ENCODE measurements at places on chromosomes 1 and 21.

DNA sequence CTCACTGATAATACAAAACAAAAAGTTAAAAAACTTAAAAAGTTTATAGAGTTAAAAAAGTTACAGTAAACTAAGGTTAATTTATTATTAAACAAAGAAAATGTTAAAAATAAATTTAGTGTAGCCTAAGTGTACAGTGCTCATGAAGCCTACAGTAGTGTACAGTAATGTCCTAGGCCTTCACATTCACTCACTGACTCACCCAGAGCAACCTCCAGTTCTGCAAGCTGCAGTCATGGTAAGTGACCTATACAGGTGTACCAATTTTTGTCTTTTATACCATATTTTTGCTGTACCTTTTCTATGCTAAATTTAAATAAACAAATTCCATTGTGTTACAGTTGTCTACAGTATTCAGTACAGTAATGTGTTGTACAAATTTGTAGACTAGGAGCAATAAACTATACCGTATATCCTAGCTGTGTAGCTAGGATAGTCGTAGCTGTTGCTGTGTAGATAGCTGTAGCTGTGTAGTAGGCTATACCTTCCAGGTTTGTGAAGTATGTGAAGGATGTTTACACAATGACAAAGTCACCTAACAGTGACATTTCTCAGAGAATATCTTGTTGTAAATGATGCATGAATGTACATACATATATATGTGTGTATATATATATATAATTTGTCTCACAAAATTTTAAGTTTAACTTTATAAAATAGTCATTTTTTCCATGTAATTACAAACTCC, 140.2 kb downstream of the TGFB2 start:
- no peak for DNase-seq

- DNase-seq, result no peak
Measured at GRCh38 chr1:93614986-93615581, 66.6 kb downstream of the BCAR3 start.

DNA sequence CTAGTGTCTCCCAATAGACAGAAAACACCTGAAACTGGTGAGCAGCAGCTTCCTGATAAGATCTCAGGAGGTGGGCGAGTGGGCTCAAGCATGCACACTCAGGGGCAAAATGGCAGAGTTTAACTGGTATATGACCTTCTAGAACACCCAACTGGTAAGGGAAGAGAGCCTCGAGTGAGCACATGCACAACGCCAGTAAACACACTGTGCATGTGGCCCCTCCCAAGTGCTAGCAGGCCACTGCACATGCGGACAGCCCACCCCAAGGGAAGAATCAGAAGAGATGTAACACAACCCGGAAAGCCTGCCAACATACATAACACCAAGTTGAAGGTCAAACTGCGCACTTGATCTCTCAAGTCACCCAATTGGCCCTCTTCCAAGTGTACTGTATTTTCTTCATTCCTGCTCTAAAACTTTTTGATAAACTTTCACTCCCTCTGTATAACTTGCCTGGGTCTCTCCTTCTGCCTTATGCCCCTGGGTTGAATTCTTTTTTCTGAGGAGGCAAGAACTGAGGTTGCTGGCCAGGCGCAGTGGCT, 138.2 kb downstream of the GLUL start:
- DNase-seq, result no peak

DNA sequence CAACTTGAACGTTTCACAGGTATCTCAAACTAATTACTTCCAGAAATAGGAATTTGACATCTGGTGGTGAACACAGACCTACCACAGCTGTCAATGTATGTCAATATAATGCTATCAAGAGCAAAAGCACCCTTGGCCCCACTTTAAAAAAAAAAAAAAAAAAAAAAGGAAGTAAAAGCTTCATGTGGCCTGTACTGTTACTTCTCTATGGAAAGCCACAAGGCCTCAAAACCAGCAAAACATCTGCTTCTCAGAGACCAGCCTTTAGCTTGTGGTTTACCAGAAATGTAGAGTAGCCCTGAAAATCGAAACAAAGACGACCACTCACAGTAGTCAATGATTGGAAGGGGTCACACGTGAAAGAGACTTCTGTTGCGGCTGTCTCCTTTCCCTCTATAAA, 109.6 kb downstream of the SLC45A1 start:
- no peak for DNase-seq

GRCh38 chr1:57901208-57901919, 477.5 kb upstream of the DAB1 start:
- DNase-seq, result no peak

- no peak for DNase-seq
Measured at GRCh38 chr1:36067871-36068270, 16.0 kb upstream of the TEKT2 start.

DNA sequence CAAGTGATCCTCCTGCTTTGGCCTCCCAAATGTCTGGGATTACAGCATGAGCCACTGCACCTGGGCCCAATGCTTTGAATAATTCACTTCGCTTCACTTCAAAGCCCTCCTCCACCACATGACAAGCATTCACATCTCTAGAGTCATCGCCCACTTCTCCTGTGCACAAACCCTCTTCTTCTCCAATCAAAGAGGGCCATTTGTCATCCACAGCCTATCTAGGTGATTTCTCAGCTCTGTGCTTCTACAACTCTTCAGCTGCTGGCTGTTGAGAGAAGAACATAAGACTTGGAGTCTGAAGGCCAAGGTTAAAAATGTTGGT, 20.1 kb upstream of the PSMB2 start:
- DNase-seq, result no peak

- DNase-seq, result no peak
Measured at GRCh38 chr21:35578831-35579471, 481.4 kb downstream of the SETD4 start.

DNA sequence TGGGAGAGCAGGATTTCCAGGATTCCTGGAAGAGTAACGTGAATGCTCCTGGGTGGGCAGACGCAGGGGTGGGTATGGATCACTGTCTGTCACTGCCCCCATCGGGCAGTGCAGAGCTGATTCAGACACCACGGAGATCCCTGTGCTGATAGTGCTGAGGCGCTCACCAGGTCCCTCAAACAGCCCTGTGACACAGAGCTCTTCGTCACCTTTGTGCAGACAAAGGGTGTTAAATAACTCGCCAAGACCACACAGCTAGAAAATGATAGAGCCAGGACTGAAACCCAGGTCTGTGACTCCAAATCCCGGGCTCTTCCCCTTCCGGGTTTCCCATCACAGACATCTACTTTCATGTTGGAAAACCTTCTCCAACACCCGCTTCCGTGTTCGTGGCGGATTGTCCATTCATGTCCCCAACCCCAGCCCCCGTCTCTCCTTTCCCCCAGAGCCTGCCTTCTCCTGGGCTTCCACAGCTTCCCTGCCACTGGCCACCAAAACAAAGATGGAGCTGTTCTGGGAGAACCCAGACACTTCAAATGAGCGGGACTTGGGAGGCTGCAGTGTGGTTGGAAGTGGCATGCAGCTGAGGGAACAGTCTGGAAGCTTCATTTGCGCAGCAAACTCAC, 2.6 kb downstream of the EFHD2 start:
- no peak for DNase-seq

DNA sequence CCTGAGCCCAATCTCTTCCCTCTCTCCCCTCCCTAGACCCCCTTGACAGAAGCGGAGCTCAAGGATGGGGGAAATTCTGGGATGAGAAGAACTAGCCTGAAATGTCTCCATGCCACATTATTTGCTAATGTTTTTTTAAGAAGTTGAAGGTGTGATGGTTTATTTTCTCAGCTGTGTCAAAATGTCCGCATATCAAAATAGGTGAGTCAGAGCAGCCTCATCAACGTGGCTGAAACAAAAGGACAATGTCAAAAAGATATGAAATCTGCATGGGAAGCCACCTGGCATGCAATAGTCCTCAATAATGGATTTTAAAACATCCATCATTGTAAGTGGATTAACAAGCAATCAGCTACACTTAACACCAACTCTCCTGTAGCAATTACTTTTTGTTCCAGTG, 101.4 kb downstream of the BEND5 start:
- DNase-seq, result no peak

DNA sequence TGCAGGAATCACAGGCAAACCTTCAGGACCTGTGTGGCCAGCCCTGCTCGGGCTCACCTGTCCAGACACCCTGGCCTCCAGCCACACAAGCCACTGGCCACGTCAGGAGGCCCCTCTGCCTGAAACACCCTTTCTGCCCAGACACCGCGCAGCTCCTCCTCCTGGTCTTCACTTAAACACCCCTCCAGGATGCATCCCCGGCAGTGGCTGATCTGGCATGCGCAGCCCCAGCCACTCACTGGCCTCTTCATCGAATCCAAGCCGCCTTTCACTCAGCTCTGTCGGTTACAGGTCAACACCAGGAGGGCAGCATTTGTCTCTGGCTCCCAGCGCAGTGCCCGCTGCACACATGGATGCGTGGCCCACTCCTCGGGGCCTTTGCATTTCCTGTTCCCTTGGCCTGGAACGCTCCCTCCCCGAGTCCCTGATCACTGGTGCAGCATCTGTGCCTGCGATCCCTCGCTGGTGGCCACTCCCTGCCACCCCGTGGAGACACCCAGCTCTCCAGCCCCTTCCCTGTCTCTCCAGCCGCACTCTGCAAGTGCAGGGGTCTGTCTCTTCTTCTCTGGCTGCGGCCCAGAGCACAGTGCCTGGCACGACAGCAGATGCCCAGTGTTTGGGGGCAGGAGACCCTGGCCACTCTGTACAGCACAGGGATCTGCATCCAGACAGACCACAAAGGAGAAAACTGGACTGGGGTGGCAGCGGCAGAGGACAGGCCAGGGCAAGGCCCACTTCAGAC, 9.4 kb downstream of the TPRG1L start:
- DNase-seq, result no peak

DNA sequence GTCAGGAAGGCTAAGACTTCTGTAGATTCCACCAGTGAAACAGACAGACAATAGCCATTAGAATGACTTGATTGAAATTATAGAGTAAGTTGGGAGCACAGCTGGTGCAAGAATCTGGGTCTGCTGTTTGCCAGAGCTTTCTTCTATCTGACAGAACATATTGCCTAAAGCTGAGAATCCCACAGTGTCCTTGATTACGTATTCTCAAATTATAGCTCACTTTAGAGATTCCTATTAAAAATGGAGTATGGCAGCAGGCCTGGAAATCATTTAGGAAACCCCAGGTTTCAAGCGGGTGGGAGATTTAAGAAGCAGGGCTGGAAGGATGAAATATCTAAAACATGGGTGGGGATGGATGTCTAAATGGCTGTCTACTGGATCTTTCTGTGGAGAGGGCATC, 639.7 kb upstream of the CXADR start:
- DNase-seq, result no peak

DNA sequence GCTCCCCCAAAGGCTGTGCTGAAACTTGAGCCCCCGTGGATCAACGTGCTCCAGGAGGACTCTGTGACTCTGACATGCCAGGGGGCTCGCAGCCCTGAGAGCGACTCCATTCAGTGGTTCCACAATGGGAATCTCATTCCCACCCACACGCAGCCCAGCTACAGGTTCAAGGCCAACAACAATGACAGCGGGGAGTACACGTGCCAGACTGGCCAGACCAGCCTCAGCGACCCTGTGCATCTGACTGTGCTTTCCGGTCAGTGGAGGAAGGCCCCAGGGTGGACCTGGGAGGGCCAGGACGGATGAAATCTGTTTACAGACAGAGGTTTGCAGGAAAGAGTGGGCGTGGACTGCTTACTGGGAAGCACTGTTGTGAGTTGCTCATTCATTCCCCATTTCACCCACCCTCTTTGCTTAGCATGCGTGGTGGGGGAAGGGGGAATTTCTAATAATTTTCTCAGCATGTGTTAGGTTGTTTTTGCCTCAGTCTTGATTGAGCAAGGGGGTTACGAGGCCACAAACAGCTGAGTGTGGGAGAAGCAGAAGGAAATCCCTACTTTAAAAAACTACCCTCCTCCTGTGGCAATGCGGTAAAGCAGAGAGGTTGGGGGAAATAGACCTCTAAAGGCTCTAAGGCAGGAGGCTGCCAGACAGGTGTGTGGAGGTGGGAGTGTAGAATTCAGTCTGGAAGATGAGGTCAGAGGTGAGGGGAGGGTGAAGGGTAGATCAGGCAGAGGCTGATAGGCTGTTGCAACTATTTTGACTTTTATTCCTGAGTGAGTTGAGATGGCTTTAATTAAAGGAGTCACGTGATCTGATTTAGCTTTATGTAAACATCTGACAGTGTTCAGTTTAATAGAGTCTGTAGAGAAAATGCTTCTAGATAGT, 1.3 kb downstream of the FCGR2A start:
- no peak for DNase-seq

GRCh38 chr1:184953600-184954219, 20.6 kb downstream of the NIBAN1 start:
- DNase-seq, result no peak

DNA sequence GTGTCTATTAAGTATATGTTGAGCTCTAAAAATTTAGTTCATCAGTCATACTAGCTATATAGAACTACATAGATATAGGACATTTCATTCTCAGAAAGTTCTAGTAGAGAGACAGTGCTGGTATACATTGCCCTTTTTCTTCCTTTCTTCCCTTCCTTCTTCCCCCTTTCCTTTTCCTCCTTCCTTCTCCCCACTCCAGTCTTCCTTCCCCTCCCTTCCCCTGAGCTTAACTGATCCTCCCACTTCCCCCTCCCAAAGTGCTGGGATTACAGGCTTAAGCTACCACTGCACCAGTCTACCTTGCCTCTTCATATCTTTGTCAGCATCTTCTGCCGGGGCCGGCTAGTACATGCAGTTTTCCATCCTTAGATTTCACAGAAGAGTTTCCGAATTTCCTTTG, 12.1 kb downstream of the THRAP3 start:
- no peak for DNase-seq

GRCh38 chr21:46122237-46122671, 24.3 kb downstream of the COL6A2 start:
- no peak for DNase-seq

GRCh38 chr1:162878000-162878596, 17.1 kb upstream of the CCDC190 start:
- no peak for DNase-seq

- no peak for DNase-seq
Measured at GRCh38 chr1:78102916-78103315, 57.1 kb downstream of the GIPC2 start.

- no peak for DNase-seq
Measured at GRCh38 chr21:45974073-45975019, 7.2 kb upstream of the COL6A1 start.
